ENCODE measurements at places on chromosomes 1 and 21.

GRCh38 chr1:159941141-159941540, 4.3 kb downstream of the IGSF9 start:
- DNase-seq: no peak

DNA sequence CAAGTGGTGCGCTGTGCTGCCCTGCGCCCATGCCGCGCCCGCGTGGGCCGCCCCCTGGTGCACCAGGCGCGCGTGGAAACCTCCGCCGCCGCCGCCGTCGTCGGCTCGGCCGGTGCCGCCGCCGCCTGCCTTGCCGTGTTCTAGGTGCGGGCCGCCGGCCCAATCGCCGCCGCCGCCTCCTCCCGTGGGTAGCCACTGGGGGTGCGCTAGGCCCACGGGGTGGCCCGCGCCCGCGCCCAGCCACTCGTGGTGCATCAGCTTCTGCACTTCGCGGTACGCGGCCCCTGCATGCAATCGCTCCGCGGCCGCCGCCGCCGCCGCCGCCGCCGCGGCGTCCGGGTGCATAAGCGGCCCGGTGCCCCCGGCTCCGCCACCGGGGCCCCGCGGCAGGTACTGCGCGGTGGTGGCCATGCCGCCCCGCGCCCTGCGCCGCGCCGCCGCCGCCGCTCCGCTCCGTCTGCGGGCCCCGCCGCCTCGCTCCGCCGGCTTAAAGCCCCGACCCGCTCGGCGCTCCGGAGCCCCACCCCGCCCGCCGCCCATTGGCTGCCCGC, at the start of gene POU3F1:
Gene POU3F1 (minus strand): TSS at position 461 of the 551 bp plus-strand sequence. CDS start 50 bp downstream, at position 411.
- no peak for DNase-seq

DNA sequence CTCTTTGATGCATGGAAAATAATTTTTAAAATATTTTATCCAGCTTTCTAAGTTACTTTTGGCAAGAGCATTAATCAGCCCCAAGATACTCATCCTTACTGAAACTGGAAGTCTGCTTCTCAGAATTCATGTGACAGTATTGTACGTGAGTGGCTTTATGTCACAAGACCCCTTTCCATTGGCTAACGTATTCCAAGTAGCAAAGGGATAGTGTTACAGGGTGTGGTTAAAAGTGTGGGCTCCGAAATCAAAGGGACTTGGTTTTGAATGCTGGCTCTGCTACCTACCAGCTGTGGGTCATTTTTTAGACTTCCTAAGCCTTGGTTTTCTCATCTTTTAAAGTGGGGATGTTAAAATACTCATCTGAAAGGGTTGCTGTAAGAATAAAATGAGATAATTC, 91.7 kb downstream of the RHOU start:
- no peak for DNase-seq

DNA sequence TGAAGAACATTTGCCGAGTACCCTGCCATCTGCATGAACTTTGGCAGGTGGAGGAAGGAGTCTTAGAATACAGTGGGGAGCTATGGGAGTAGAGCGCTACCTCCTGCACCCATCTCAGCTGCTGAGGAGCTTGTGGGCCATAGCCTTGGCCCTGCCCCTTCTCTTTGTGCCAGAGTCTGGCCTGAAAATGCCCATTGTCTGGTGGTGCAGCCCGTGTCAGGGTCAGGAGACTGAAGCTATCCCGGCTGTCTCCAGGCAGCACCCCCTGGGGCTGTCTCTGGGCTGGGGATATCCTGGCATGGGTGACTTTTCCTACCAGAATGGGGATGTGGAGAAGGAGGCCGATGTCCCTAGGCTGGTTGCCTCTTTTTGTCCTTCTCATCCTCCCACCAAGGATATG, 7.3 kb downstream of the IPO13 start:
- peak; percentile 84 for DNase-seq

- no peak for DNase-seq
Observed at GRCh38 chr1:19606817-19607642, 37.1 kb upstream of the NBL1 start.

GRCh38 chr1:116259663-116260062, 113.4 kb upstream of the ATP1A1 start:
- DNase-seq: no peak

DNA sequence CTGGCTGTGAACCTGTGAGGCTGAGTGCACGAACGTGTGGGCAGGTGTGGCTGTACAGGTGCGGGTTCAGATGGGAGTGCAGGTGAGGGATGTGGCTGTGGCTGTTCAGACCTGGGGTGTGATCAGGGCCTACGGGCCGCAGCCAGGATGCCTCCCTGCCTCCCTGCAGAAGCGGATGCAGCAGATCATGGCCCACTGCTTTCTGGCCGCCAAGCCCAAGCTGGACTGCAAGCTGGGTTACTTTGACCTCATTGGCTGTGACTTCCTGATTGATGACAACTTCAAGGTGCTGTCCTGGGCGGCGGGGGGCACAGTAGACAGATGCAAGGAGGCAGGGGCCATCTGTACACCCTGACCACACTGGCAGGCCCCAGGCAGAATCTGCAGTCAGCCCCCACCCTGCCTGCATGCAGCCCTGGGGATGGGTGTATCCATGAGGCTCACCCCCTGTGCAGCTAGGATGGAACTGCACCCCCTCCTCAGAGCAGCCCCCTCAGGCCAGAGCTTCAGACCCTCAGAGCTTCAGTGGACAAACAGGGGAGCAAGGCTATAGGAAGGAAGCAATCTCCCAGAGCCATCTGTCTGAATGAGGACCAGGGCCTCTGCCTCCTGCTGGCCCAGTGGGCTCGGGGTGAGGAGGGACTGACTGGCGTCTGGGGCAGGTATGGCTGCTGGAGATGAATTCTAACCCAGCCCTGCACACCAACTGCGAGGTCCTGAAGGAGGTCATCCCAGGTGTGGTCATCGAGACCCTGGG, 9.8 kb downstream of the TNFRSF18 start:
- no peak for DNase-seq

GRCh38 chr1:76129731-76130130, 55.2 kb downstream of the ST6GALNAC3 start:
- no peak for DNase-seq

- no peak for DNase-seq
Observed at GRCh38 chr1:183129921-183130690, 56.0 kb upstream of the LAMC2 start.

- DNase-seq: no peak
Observed at GRCh38 chr1:3599286-3599811, 12.0 kb downstream of the MEGF6 start.

GRCh38 chr1:220787069-220787619, 431 bp downstream of the MTARC1 start:
- DNase-seq: no peak

DNA sequence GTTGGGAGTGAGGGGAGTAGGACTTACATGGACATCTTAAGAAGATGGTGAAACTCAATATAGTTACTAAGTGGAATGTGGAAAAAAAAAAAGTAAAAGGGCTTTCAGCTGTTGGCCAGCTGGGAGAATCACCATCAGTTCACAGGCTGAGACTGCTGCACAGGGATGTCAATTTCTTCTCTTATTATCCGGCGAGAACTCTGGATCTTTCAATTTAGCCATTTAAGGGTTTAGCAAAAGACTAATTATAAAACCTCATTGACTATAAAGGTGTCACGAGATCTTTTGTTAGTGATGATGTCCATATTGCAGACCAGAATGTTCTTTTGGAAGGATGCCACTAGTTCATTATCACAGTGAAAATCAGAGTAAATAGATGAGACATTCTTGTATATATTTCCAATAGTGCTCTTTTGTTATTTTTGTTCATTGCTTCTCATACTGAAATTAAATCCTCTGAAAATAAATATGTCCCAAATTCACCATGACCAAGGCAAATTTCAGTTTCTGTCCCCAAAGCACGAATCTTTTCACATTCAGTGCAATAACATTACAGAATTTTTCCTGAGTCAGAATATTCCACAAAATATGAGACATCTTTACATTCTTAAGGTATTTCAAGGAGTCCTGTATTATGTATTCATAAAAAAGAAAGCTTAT, 266.1 kb downstream of the DNM3 start:
- DNase-seq: no peak
